ENCODE measurements at places on chromosomes 7 and 10.

- peak; percentile 46 for DNase-seq
Measured at GRCh38 chr7:139620676-139621344, 97.3 kb downstream of the CLEC2L start.

GRCh38 chr7:50531401-50531911, 33.7 kb downstream of the DDC start:
- no peak for DNase-seq

DNA sequence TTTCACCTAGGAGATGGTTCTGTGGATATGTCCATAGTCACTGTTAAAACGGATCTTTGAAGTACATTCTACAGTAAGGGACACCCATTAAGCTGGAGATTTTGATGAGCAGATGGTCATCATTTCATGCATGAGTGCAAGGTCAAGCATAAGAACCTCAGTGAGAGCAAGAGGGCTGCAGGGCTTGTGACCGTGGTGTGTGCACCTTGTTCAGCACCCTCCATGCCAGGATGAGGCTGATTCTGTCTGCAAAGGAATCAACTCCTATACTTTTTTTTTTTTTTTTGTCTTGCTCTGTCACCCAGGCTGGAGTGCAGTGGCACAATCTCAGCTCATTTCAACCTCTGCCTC, 17.6 kb downstream of the PDSS1 start:
- no peak for DNase-seq

DNA sequence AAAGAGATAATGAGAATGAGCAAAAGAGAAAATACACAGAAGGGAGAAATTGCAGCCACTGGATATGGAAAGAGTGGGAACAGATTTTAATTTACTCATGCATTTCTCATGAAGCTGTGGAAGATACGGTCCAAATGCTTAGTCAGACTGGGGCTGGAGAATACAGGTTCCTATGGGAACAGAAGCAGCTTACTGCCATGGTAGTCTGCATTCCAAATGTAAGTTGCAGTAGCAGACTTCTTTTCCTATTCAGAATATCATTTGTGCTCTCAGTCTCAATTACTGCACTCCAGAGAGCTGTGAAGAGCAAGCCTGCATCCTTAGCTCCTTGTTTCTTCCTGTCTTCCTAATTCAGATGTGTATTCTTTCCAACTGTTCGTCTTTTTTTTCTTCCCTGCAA, 190.8 kb upstream of the TMEM196 start:
- no peak for DNase-seq

DNA sequence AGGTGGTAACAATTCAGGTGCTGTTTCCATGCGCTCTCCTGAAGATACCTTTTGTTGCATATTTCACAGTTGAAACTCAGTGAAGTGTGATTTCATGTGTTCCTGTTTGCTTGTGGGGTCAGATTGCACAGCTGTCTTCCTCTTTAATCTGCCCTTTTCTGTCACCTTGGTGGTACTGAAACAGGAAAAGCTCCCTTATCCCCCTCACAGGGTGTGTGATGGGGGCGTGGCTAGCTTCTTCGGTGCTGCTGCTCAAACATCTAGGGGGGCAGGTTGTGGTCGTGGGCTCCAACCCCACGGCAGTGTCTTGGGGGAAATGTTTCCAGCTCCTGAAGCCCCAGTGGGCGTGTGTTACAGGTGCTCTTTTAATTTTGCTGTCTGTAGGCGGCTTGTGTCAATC, 107.4 kb upstream of the KLF14 start:
- DNase-seq: no peak

GRCh38 chr7:150465414-150465813, 15.0 kb downstream of the GIMAP8 start:
- DNase-seq: no peak

DNA sequence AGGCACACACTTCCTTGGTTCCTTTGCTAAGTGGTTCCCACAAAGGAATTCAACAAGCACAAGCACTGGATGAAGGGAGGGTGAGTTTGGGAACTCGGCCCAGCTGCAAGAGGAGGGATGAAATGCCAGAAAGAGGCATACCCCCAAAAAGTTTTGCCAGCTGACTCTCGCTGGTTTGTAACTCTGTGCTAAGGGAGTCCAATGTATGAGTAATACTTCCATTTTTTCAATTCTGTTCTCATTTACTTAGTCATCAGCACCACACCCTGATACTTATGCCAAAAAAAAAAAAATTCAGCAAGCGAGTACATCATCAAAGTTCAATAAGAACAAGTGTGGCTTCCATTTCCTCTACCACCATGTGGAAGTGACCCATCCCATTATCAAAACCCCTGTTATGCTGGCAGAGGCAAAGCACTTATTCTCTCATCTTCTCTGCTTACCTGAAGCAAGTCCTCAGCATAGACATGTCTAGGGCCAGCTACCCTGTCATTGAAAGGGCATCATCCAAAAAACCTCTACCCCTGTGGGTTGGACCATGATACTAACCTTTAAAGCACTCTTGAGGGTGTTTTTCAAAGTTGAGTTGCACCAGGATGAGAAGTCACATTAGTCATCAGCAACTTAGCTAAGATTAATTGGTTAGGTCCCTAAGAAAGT, 6.9 kb upstream of the HYCC1 start:
- no peak for DNase-seq

DNA sequence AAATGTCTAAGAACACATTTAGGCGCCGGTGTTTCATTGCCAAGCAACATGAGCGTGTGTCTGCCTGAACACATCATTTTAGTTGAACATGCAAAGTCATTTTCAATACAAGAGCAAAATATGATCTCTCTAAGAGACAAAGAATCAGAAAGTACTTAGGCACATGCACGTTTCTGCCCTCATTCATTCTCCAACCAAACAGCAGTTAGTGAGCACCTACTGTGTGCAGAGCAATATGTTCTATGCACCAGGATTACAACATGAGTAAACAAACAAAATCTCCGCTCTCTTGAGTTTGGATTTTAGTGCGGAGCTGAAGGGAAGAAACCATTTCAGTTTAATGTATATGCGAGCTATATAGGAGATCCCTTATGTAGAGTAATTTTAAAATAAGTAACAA, 71.6 kb upstream of the KLF6 start:
- DNase-seq: no peak

DNA sequence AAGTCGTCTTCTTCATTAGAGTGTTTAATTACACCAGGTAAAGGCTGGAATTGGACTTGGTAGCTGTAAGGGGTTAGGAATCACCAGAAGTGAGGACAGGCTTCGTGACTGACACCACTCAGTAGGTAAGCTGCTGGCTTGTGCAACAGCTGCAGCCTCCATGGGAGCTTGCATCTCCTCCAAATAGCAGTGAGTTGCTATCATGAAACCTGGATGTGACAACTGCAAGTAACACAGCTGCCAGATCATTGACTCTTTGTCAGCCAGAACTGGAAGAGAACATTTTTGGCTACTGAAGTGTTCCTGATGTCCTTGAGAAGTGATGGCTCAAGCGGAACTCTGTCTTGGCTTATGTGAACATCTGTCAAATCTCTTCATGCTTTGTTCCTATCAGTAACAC, 64.1 kb upstream of the MSRB2 start:
- no peak for DNase-seq

All from GM12891 (cell line).